ENCODE measurements at places on chromosomes 2 and 18. TPM values are rescaled to one million over a fixed set of nuclear protein-coding genes. Genes with fewer than 3 reads are reported as not detected.

Gene NXPH2
- total RNA-seq: not detected

Gene B3GNT7
- 14.0 TPM for total RNA-seq

DNA sequence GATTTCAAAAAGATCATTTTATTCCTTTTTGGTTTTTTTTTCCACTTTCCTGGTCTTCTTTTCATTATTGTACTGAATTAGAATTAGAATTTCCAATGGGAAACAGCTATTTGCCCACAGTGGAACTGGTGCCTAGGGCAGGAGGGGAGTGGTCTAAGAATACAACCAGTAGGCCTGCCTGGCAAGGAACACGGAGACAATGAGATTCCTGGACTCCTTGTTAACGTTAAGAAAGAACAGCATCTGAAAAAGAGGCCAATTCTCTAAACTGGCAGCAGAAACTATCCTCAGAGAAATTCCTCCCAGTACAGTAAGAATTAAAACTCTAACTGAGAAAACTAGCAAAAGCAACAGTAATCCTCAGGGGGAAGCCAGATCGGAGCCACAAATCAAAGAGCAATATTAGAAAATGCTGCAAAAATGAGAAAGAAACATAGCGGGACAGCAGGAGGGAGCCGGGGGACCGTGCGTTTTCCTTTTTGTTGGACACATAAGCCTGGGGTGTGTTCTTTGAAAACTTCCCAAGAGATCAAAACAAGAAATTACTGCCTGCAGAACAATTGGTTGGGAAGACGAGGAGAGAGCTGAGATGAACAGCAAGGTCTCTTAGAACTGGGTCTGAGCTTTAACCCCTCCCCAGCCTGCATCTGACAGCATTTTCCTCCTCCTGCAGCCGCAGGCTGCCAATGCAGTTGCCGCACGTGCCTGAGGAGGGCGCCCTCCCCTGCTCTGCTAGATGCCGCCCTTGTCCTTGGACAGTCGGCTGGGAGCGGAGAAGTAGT lies 776.0 kb downstream of the TSN start:
- H3K36me3 ChIP-seq: no peaks in the 10 kb centered on the region
- no peak overlapping the region for H3K4me3 ChIP-seq
- peaks cover 15% of the 10 kb centered on the region for H3K27me3 ChIP-seq
- H3K4me1 ChIP-seq: no peaks in the 10 kb centered on the region
- H3K27ac ChIP-seq: no peak overlapping the region

DNA sequence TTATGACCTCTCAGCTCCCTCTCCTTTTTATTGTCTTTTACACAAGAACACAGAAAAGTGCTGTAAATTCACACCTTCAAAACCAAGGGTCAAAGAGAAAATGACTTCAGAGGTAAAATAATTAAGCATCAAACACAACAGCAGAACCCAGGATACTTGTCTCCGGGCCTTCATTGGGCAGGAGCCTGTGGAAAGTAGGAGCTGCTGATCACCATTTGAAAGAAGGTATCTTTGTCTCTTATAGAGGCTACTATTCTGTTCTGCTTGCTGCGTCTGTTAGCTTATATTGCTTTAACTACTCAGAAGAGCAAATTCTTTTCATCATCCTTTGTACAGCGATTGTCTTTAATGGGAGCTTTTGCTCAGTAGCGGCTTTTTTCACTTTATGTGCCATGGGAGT lies 261.1 kb downstream of the PTGR3 start:
- no peaks in the 10 kb centered on the region for H3K36me3 ChIP-seq
- no peak for DNase-seq
- no peaks in the 10 kb centered on the region for H3K27me3 ChIP-seq
- H3K27ac ChIP-seq: no peak overlapping the region
- H3K4me1 ChIP-seq: peaks cover 23% of the 10 kb centered on the region

- H3K4me3 ChIP-seq: no peak overlapping the region
- no peaks in the 10 kb centered on the region for H3K4me1 ChIP-seq
- no peak for DNase-seq
- no peak overlapping the region for H3K27ac ChIP-seq
- no peaks in the 10 kb centered on the region for H3K36me3 ChIP-seq
These were observed 46.3 kb downstream of the AQP12A start for GRCh38 chr2:240737958-240738357.

- H3K27ac ChIP-seq: no peak overlapping the region
- H3K36me3 ChIP-seq: no peaks in the 10 kb centered on the region
- no peak overlapping the region for H3K4me3 ChIP-seq
- DNase-seq: no peak
These were observed 217.1 kb downstream of the SLC4A3 start for GRCh38 chr2:219844401-219845091.
